C1 segment of cervical spinal cord (tissue), 14 donors: ENCODE measurements at places on chromosomes 16 and 17.

DNA sequence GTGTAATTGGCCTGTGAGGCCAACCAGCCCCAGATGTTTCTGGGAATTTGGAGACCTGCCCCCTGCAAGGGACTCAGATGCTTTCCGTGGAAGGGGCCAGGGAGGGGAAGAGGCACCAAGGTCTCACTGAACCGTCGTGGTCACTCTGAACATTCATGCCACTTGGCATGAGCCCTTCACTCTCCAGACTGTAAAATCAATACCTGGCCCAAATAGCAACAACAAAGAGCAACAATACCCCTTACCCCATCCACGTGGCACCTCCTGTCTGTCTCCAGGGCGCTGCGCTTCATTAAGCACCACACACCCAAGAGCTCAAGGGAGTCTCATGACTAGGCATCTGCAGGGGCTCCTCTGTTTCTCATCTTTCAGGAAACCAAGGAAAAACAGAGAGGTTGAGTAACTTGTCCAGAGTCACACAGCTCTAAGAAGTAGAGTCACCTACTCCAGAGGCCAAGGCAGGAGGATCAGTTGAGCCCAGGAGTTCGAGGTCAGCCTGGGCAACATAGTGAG, 52.8 kb downstream of the SOCS1 start:
- DNase-seq: no peak

GRCh38 chr16:79918916-79919315, 318.4 kb upstream of the MAF start:
- no peak for DNase-seq

DNA sequence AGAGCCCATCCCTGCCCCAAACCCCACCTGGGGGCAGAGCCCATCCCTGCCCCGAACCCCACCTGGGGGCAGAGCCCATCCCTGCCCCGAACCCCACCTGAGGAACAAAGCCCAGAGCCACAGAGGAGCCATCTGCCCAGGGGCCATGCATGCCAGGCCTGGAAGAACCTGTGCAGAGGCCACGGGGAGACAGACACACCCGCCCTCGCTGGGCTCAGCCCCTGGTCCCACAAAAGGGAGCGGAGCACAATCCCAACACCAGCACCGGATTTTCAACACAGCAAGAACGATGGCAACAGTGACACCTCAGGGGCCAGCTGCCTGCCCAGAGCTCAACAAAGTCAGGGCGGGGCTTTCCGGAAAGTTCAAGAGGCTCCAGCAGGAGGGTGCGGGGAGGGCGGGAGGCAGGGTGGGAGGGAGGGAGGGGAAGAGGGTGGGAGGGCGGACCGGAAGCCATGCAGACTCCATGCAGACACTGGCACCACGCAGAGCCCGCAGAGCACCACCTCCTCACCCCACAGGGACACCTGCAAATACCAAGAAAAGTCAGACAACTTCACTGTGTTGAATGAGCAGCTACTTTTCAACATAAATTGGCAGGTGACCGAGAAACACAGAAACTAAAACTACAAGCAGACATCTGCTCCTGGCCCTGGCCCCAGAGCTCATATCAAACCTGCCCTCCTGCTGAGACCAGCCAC, 27.9 kb upstream of the C16orf95 start:
- no peak for DNase-seq

- no peak for DNase-seq
Observed at GRCh38 chr17:2378905-2379304, 22.0 kb downstream of the MNT start.

- DNase-seq: no peak
Observed at GRCh38 chr17:7867881-7868329, 10.1 kb downstream of the CYB5D1 start.

DNA sequence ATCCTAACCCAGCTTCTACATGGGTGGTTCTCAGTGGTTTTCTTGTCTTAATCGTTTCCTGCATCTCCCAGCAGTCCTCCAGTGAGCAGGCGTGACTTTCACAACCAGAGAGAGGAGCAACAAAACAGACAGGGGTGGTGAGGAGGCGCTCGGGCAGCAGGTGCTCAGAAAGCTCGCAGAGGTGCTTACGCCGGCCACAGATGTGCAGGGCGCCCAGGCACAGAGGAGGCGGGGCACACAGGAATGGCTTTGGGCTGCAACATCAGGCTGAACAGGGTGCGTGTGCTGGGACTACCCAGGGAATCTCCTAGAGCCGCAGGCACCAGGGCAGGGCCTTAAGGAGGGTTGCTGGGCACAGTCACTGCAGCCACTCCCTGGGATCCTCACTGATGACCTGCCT, 32.6 kb downstream of the KLHDC4 start:
- no peak for DNase-seq

DNA sequence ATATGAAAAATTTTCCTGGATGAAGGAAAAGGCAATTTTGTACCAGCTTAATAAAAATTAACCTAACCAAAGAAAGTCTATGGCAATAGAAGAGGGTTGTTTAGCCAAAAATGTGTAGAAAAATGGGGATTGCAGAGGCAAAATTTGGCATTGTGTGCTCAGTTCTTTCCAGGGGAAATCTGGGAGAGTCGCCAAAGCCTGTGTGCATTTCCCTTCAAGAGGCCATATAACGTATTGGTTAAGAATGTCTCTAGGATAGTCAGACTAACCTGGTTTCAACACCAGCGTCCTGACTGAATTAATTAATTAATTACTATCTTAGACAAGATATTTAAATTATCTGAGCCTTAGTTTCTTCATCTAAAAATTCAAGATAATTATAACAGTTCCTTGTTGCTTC, 44.8 kb upstream of the HLF start:
- DNase-seq: no peak

DNA sequence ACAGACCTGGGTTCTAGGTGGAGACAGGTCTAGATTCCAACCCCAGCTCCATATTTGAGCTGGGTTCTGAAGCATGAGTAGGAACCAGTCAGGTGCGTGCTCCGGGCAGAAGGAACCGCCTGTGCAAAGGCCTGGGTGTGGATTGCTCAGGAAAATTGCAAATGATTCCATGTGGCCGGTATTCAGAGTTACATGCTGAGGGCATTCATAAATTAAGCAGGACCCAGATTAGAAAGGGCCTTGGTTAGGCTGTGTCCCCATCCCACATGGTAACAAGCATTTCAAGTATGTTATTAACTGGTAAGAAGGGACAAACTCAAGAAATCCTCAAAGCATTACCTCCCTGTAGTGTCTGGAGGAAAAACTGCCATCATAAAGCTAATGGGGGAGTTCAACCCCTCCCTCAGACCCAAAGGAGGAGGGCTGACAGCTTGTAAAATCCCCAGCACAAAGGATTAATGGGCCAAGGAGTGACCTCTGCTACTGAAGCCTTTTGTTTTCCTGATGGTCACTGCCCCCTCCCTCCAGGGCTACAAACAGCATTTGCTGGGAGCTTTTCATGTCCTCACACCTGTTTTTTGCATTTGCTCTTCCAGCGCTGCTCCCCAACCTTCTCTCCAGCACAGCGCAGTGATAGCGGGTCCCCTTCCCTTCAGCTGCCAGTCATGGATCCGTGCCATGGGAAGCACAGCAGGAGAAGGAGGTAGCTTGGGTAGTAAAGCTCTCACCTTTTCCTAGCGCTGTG, 218.0 kb downstream of the C16orf95 start:
- no peak for DNase-seq

GRCh38 chr16:30094541-30095165, 1.4 kb downstream of the YPEL3 start:
- DNase-seq: no peak

- no peak for DNase-seq
Observed at GRCh38 chr16:85014311-85014710, 3.0 kb upstream of the ZDHHC7 start.

GRCh38 chr17:10737168-10737622, 7.4 kb upstream of the TMEM220 start:
- peak; percentile 24 for DNase-seq

DNA sequence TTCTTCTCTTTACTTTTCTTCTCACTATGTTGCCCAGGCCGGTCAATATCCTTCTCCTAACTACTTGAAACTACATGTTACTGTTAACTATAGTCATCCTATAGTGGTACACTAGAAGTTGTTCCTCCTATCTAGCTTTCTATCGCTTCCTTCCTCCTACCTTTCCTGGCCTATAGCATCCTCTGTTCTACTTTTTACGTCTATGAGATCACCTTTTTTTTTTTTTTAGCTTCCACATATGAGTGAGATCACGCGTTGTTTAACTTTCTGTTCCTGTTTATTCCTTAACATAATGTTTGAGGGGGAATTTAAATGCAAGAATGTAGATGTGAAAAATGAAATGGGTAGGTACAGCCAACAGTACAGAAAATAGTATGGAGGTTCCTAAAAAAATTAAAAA, 30.5 kb upstream of the YPEL2 start:
- no peak for DNase-seq

DNA sequence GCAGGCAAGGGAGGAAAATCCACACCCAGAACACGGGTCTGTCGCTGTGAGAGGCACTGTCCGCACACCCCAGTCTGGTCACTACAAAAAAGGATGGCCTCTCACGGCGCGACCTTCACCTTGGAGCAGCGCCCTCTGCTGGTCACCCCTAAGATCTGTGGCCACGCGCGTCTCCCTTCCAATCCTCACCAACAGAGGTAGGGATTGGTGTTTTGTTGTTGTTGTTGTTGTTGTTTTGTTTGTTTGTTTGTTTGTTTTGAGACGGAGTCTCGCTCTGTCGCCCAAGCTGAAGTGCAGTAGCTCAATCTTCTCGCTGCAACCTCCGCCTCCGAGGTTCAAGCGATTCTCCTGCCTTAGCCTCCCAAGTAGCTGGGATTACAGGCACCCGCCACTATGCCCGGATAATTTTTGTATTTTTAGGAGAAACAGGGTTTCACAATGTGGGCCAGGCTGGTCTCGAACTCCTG, 15.0 kb upstream of the C17orf58 start:
- no peak for DNase-seq

GRCh38 chr17:2362881-2363280, 25.6 kb downstream of the SGSM2 start:
- DNase-seq: no peak

DNA sequence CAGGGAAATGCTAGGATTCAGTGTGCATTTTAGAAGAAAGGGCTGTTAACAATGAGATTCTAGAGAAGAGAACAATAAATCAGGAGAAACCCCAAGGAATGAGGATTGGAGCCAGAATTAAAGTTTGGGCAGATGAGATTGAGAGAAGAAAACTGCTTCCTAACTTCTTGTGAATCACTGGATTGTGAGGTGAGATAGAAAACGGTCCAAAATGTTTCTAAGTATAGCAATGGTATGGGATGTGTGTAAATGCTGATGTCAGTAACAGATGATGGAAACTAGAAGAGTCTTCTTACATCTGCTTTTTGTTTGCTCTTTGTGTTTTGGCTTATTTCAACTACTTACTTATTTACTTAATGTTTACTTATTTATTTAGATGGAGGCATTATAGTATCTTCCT, 123.0 kb downstream of the KCNJ2 start:
- no peak for DNase-seq

DNA sequence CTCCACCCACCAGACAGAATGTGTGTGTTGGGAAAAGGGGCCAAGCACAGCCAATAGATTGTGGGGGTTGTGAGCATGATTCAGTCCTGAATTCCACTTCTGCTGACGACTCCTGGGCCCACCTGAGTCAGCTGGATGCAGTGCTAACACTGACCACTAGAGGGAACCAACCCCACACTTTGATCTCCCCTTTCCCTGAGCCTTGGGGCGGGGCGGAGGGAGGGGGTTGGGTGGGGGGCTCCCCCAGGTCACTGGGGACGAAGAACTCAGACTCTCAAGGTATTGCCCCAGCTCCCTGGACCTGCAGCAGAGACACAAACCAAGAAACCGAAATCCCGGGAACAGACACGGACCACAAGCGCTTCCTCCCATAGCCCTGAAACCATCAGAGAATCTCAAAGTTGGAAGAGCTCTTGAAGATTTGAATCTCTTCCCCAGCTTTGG, 621 bp upstream of the CSHL1 start:
- no peak for DNase-seq

DNA sequence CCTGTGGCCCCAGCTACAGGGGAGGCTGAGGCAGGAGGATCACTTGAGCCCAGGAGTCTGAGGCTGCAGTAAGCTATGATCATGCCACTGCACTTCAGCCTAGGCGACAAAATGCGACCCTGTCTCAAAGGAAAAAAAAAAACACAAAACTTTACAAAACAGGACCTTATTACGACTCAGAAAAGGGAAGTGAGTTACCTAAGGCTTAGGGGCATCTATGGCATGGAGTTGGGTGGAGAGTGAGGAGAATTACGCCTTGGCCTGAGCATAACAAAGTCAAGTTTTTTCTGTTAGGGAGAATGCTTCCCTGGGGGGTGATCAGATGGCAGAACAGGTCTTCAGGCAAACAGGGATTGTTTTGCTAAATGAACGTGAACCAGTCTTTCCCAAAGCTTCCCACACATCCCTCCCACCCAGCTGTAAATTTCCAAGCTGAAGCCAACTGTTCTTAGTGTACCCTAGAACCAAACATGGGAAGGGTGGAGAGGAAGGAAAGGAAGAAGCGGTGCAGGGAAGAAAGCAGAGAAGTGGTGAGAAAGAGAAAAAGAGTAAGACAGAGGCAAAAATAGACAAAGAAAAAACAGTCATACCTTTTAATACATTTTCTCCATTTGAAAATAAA, 24.6 kb upstream of the TNRC6C start:
- DNase-seq: no peak

DNA sequence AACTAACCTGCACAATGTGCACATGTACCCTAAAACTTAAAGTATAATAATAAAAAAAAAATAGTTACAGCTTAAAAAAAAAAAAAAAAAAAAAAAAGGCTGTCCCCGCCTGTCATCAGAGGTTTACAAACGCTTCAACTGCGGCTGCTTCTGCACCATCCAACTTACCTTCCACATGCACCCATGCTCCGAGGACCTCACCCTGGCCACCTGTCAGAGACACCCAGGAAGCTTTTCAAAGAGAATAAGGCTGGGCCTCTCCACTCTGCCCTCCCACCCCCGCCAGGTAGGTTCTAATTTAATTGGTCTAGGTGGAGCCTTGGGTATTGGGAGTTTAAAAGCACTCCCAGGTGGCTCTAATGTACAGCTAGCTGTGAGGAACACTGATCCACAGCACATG, 64.9 kb downstream of the COPRS start:
- DNase-seq: no peak

DNA sequence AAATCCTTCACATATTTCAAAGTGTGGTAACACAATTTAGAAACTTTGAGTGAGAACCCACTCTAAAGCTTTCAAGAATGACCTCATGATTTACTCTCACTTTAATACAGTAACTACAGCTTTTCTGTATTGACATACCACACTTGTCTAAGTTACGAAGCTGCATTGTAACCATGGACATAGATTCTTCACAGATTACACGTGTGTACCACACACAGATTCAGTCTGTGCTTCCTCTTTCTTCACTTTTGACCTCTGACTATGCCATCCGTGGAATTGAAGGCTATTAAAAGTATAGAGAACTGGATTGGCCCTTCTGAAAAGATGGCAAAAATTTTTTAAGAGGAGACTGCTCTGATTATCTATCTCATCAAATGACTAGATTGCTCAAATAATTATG, 172.7 kb downstream of the TANC2 start:
- DNase-seq: no peak
